ENCODE measurements at places on chromosomes 7 and 10. TPM values are rescaled to one million over a fixed set of nuclear protein-coding genes. Genes with fewer than 3 reads are reported as not detected.

DNA sequence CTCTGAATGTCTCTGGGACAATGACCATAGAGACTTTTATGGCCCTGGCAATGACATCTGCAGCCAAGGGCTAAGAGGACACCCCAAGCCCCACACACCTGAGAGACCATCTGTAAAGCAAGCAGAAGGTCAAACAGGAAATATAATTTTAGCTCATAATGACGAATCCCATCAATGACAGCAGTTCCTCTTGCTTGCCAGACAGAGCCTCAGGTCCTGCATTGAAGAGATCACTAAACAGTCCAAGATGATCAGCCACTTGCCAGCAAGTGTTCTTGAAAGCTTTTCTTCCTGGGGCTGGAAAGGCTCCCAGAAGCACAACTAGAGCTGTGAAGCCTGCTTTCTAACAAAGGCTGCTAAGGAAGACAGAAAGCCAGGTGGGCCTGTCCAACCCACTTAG is 993.7 kb upstream of the AUTS2 start:
- H3K36me3 ChIP-seq = no peaks in the 10 kb centered on the region
- no peak overlapping the region for H3K27ac ChIP-seq
- H3K4me1 ChIP-seq = no peaks in the 10 kb centered on the region

DNA sequence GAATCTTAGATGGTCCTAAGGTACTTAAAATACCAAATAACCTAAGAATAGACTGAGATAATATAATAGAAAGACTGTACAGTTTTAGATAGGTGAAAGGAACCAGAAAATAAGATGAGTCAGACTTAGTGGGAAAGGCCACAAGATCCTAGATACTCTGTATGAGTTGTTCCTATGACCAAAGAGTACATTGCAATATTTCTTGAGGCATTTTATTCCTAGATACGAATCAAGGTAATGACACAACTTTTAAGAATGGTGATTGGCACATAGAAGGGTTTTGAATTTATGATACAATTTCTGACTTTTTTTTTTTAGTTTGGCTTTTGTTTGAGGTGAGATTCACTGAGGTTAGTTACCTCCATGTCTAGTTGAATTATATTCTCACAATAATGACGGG is 30.2 kb downstream of the MGAM start:
- no peaks in the 10 kb centered on the region for H3K27me3 ChIP-seq
- no peak for DNase-seq
- H3K36me3 ChIP-seq = no peaks in the 10 kb centered on the region
- no peak overlapping the region for H3K27ac ChIP-seq

- H3K36me3 ChIP-seq = no peaks in the 10 kb centered on the region
- H3K27ac ChIP-seq = no peak overlapping the region
- no peaks in the 10 kb centered on the region for H3K27me3 ChIP-seq
- DNase-seq = no peak
Measured at GRCh38 chr7:82625377-82625776, 181.8 kb upstream of the CACNA2D1 start.

Gene STEAP1B
- not detected for total RNA-seq

DNA sequence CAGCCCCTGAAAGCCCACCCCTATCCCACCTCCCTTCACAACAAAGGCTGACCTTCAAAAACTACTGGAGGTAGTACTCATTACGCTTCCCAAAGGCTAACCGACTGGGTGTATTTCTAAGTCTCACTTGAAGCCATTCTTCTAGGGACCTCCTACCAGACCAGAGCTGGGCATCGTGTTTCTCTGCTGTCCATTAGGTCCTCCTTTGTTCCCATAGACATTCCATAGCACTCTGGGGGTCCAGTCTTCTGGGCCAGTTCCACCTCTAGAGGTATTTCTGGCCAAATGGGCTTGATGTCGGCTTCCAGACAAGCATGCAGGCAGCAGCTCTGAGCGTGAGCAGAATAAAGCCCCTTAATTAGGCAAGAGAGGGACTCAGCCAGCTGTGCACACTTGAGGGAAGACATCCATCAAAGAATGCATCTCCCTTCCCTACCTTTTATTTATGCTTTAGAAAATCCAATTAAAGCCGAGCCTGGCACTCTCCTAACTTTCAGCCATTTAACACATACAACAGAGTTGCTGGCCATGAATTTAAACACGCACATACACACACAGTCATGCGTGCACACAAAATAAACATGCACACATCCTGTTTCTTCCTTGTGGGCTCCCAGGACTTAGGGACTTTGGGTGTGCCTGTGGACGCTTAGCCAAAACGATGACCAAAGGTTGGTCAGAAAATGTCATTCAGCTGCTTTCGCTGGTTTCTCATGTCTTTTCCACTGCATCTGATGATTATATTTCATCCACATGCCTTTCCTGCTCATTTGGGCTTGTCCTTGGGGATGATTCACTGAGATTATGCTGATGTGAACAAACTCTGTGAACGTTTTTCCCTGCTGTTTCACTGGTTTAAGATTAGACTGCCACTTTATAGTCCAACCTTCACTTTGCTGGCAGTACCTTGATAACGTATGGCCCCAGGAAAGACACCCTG is 362.0 kb upstream of the NFE2L3 start:
- no peaks in the 10 kb centered on the region for H3K36me3 ChIP-seq
- peaks cover 5% of the 10 kb centered on the region for H3K4me1 ChIP-seq
- no peak for DNase-seq
- peak overlapping the region; percentile 41 for H3K27ac ChIP-seq
- H3K27me3 ChIP-seq = no peaks in the 10 kb centered on the region

Gene TBRG4
- 216 TPM for total RNA-seq

Gene AGR2
- total RNA-seq = not detected

DNA sequence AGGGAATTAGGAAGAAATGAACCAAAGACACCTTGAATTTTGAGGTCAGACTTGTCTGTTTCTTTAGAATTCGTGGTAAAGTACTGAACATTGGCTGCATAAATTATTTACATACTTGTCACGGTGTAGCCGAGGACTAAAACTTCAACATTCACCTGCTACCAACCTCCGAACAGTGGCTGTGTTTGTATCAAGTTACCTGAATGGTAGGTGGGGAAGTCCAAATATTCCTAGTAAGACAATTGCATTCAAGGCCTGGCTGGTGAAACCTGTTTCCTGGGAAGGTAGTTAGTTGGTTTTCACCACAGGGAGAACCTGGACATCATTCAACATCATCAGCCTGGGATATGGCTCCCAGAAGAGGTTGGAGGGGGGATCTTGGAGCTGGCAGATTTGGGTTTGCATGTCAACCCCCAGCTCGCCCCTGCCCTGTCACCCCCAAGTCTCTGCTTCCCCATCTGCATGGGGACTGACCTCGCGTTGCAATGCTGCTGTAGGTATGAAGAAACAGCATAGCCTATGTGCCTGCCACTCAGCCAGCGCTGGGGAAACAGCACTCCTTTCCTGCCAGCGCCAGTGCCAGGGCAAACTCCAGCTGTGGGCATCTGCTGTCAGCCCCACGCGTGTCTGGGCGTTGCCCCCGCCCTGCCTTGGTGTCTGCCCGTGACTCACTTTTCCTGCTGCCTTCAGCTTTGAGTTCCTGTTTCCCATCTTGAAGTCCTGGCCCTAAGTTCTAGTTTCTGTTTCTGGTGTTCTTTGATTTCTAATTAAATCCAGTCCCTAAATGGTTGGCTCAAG is 12.7 kb upstream of the LARP4B start:
- no peaks in the 10 kb centered on the region for H3K36me3 ChIP-seq
- DNase-seq = peak; percentile 51
- H3K27me3 ChIP-seq = no peaks in the 10 kb centered on the region
- H3K4me1 ChIP-seq = no peaks in the 10 kb centered on the region
- H3K4me3 ChIP-seq = no peak overlapping the region

DNA sequence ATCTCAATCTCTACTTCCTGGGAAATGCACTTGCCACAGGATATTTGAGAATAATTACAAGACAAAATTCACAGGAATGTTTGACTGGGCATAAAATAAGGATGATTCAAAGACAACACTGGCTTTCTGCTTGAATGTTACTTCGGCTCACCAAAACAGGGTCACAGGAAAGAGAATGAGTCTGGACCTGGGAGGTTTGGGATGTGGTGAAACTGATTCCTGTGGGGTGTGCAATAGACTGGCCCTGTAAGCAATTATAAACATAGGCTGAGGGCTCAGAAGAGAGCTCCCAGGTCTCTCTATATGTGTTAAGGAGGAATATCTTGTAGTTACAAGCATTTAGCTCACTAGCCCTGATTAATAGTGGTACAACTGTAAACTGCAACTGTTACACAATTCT is 613.9 kb upstream of the CELF2 start:
- no peaks in the 10 kb centered on the region for H3K27me3 ChIP-seq
- no peak for DNase-seq
- H3K27ac ChIP-seq = no peak overlapping the region
- no peaks in the 10 kb centered on the region for H3K36me3 ChIP-seq
- no peaks in the 10 kb centered on the region for H3K4me1 ChIP-seq

- no peak overlapping the region for H3K4me3 ChIP-seq
- H3K27ac ChIP-seq = no peak overlapping the region
- no peak for DNase-seq
Measured at GRCh38 chr7:425794-426188, 93.9 kb downstream of the PDGFA start.

- no peak for DNase-seq
- no peaks in the 10 kb centered on the region for H3K27me3 ChIP-seq
- no peaks in the 10 kb centered on the region for H3K36me3 ChIP-seq
- no peak overlapping the region for H3K4me3 ChIP-seq
- H3K4me1 ChIP-seq = no peaks in the 10 kb centered on the region
Measured at GRCh38 chr7:137316648-137317353, 26.7 kb downstream of the PTN start.

GRCh38 chr10:64316833-64317232 is 795.6 kb downstream of the REEP3 start:
- H3K4me3 ChIP-seq = no peak overlapping the region
- no peaks in the 10 kb centered on the region for H3K27me3 ChIP-seq
- DNase-seq = no peak

Gene OR2A42
- total RNA-seq = not detected

GRCh38 chr10:66951896-66952295 is 26.1 kb downstream of the LRRTM3 start:
- no peaks in the 10 kb centered on the region for H3K27me3 ChIP-seq
- H3K4me3 ChIP-seq = no peak overlapping the region
- H3K27ac ChIP-seq = no peak overlapping the region
- no peak for DNase-seq
- no peaks in the 10 kb centered on the region for H3K36me3 ChIP-seq

DNA sequence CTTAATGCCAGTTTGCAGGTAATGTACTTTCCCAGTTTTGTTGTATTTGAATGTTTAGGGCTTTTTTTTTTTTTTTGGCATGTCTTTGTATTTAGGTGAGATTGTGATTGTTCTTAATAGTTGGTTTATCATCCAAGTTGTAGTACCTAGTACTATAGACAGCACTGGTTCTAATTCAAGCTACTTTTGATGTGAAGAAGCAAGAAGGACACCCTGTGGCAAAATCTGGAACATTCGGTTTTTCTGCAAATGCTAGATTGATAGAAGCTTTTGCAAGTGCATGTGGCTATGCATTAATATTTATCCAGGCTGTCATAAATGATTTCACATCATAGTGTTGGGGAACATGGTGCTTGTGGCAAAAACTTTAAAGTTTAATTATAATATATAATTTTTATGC is 248.9 kb downstream of the FOXP2 start:
- no peak overlapping the region for H3K4me3 ChIP-seq
- H3K4me1 ChIP-seq = no peaks in the 10 kb centered on the region
- H3K27me3 ChIP-seq = no peaks in the 10 kb centered on the region
- no peaks in the 10 kb centered on the region for H3K36me3 ChIP-seq

DNA sequence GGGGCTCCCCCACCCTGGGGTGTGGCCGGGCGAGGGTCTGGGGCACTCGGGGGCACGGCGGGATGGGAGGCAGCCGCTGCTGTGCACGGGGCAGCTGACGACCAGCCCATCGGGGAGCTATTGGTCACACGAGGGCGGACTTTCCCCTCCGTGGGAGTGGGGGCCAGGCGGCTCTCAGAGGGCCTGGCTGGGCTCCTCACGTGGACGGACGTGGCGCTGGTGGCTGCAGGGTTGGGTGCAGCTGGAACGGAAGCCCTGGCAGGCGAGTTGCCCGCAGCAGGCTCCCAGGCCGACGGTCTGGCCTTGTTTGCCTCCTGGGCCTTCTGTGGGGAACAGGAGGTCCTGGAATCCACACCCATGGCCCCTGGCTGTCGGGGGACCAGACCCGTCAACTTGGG is 14.3 kb downstream of the MICALL2 start:
- no peaks in the 10 kb centered on the region for H3K27me3 ChIP-seq
- H3K4me3 ChIP-seq = no peak overlapping the region
- no peak for DNase-seq
- H3K27ac ChIP-seq = no peak overlapping the region

Gene SSC4D
- total RNA-seq = not detected

DNA sequence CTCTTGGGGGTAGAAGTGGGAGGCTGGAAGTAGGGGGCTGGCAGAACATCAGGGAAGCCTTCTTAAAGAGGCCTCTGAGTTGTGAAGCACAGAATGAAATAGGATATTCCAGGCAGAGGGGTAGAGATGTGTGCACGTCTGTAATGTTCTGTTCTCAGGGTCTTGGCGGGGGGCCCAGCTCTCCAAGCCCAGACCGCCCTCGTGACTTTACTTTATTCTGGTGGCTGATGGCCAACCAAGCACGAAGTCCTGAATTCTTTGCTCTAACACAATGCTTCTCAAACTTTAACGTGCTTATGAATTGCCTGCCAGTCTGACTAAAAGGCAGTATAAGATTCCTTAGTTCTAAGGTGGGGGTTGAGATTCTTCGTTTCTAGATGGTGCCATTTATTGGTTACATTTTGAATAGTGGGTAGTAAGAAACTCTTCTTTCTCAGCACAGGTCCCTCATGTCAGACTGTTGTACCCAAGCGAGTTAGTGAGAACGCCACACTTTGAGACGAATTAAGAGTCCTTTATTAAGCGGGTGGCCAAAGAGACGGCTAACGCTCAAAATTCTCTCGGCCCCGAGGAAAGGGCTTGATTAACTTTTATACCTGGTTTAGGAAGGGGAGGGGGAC is 8.2 kb downstream of the PRXL2A start:
- H3K27me3 ChIP-seq = no peaks in the 10 kb centered on the region
- no peak for DNase-seq
- H3K36me3 ChIP-seq = no peaks in the 10 kb centered on the region
- no peak overlapping the region for H3K27ac ChIP-seq

- H3K36me3 ChIP-seq = no peaks in the 10 kb centered on the region
- H3K27ac ChIP-seq = no peak overlapping the region
- no peak overlapping the region for H3K4me3 ChIP-seq
Measured at GRCh38 chr10:102534333-102534732, 30.6 kb downstream of the SUFU start.

Data from ascending aorta (tissue), 2 donors.